GM23248 (cell line): ENCODE measurements at places on chromosomes 2 and 18. TPM values are rescaled to one million over a fixed set of nuclear protein-coding genes. Genes with fewer than 3 reads are reported as not detected.

The SERPINB11 gene
- total RNA-seq: not detected in 2 replicates

The CD28 gene
- total RNA-seq: 0.11 TPM in 1 of 2 replicates, not detected in the other

DNA sequence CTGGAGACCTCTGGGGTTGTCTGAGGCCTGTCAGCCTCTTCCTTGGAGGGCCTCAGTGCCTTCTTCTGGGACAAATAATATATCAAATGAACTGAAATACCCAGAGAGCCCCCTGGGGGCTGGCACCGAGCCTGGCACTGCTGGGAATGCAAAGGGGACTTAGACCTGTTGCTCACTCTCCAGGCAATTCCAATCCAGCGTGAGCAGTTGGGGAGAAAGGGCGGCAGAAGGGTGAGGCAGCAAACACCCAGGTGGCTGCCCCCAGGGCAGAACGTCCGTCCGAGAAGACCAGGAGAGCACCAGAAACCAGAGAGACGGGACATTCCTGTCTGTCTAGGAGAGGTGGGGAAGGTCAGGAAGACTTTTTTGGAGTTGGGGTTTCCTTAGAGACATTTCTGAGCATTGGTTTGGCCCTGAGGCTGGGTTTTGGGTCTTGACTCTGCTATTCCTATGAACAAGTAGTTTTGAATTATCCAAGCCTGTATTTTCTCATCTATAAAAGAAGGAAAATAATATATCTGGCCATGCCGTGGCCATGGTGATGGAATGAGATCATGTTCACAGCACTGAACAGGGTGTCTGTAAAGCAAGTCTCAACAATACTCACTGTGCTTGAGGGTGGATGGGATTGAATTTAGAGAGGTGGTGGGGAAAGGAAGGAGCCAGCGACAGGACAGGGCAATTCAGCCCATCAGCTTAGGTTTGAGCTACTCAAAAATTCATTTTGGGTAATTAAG, 44.3 kb upstream of the ZBTB7C start:
- DNase-seq: no peak

DNA sequence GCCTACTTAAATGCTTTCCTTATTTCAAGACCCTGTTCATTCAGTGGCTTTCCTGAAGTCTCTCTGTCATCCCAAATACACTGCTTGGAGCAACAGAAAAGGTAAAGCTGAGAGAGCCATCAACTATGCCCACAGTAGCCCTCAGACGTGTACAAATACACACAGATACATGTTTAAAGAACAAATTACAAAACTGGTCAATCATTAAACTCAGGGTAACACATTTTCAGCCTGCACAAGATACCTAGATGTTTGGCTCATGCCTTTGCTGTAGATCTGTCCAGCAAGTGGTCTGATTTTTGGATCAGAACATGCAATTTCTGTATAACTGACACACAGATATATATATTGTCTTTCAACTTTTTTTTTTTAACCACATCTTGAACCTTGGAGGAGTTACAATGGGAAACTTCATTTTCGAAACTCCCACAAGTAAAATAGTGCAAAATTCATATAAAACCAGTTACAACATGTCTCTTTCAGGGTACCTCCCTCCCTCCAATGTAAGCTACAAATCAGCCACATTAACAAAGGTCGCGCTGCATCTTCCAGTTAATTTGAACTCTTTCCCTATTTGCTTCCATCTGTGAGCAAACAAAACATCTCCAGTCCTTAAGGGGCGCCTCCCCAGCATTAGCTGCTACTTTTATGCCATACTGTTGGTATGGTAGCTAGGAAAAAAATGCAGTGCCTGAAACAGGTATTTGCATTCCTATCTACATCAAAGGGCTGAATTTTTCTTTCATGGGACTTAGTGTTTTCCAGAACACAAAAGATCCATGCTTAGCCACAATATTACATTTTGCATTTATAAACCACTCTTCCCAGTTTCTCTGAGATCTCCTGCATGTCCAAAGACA, 311.9 kb downstream of the NRXN1 start:
- no peak for DNase-seq

- DNase-seq: peak; percentile 46
Observed at GRCh38 chr18:9619990-9620389, 5.6 kb upstream of the PPP4R1 start.

GRCh38 chr2:14903709-14904374, 271.3 kb downstream of the LRATD1 start:
- no peak for DNase-seq

The ASB18 gene
- not detected in 2 replicates for total RNA-seq

DNA sequence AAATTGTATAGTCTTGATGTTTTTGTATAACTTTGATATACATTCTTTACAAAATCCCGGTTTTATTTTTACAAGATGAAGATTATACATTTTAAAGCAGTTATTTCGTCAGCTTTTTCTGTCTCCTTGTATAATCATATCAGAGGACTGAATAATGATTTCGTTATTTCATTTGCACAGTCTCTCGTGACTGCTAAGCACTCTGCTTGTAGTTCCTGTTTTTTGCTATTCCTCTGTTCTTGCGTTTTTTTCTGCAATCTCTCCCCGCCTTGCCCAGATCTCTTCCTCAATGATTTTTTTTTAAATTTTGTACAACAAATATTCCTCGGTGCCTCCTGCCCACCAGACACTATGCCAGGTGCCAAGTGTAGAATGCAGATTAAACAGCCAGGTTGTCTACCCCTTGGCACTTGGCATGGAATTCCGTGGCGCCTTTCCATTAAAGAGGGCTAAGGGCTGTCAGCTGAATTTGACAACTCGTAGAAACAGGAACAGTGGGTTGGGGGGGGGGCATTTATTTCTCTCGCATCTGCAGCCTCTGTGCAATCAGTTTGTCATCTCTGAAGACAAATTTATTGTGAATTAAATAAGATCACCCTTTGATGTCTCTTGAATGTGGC, 69.6 kb downstream of the KLHL29 start:
- DNase-seq: no peak

DNA sequence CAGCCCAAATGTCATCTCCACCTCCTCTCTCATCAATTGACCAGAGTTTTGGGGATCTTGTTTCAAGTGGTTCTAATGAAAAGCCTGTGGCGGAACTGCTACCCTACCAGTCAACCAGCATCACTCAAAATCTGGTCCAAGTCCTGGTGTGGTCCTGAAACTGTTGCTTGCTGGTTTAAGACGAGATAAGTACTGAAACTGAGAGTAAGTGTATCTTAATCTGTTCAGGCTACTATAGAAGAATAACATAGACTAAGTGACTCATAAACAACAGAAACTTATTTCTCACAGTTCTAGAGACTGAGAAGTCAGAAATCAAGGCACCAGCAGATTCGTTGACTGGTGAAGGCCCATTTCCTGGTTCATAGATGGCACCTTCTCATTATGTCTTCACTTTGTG, 879 bp upstream of the GALNT5 start:
- peak; percentile 50 for DNase-seq
